ENCODE measurements at places on chromosomes 3 and 15.
A peak's percentile ranks its signal among the peaks of the same experiment; 100 is the strongest.

- DNase-seq, result no peak
Measured at GRCh38 chr3:134854254-134854653, 59.2 kb downstream of the EPHB1 start.

- peak; percentile 75 for DNase-seq
Measured at GRCh38 chr3:105368566-105369499, 2.1 kb downstream of the ALCAM start.

DNA sequence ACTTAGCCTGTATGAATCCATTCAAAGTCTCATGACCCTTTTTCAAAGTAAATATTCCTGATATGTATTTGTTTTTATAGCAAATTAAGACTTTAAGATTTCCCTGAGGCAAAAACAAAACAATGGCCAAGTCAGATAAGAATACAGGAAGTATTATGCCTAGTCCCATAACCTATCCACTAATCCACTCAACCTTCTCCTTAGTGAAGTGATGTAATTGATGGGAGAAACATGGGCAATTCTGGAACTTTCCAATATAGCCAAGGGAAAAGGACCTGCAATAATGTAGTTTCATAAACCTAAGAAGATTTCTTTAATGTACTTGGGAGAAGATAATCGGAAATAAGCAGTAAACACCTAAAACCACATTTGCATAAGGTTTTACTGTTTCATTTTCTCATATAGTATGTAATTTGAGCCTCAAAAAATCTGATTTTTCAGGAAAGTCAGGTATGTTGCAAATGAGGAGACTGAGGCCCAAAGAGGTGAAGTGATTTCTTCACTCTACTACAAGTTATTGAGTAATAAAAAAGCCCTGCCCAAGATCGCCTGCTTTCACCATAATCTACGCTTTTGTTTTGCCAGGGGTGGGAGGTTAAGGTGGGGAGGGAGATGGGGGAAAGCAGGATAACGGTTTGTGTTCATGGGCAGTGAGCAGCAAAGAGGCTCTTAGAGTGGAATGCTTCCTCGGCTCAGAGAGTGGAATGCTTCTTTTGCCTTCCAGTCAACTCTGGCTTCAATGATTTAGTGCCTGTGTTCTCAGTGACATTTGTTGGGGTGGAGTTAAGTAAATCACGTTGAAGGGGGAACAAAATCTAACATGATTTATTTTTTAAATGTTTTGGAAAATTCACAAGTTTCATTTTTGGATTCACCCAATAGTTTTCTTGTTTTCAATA is 95.0 kb upstream of the FNDC3B start:
- DNase-seq, result no peak

DNA sequence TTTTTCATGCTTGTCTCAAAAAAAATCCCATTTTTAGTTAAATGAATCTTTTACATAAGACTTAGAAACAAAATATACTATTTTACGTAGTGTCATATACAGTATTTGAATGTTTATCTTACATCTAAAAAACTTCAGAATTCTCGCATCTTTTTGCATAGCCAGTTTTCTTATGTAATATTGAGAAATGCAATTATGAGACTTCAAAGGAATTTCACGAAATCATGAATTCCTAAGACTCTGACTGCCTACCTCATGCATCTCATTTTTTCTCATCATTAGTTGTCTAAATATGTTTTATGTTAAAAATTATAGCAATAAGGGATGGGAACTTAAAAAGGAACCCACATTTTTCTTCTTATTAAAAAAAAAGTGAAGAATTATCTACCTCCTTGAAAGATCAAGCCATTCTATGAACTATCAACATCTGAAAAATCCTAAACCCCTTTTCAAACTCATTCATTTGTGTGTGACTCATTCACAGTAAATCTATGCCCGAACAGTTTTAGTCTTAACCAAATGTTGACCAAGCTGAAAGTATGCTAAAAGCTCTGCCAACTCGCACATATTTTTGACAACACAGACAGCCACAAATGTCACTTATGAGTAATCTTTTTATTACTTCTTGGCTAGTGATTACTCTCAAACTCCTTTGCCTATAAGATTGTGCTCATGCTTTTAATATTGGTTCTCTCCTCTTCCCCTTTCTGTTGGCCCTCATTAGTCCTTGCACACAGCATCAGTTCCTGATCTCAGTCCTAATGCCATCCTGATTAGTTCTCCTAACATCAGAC is 115.9 kb downstream of the DCLK3 start:
- DNase-seq, result no peak

GRCh38 chr3:148955544-148956346 is 35.6 kb upstream of the GYG1 start:
- DNase-seq, result peak; percentile 7

DNA sequence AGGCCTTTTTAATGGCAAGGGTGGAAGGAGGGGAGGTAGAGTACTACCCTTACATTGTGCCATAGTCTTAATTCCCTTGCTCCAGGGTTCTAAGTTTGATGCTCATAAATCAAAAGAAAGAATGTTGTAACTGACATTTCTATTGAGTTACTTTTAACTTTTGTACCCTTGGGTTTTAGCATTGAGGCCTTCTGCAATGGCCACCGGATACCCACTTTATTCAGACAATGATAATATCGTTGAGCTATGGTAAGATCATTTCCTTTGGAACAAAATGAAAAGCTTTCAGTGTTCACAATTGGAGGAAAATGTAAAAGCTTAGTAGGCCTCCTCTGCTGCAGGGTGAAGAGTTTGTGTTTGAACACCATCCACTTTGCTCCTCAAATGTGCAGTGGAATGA is 16.8 kb downstream of the CGNL1 start:
- DNase-seq, result no peak

GRCh38 chr3:155089495-155089894 is 9.4 kb downstream of the MME start:
- no peak for DNase-seq

DNA sequence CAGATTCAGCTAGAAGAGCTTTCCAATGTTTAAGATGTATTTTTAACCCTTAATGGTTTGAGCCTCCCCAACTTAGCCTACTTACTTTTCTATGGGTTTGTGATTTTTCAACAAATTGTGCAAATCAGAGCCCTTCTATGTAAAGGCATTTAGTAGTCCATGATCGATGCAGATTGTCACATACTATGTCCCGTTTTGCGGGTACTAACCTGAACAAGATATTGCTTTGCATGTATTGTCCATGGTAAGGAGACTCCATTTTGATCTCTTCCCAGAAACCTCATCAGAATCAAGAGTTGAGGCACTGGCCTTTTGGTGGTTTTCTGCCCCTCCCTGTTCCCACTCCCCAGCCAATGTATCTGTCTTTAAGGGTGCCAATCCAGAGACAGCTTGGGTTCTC is 60.8 kb downstream of the ETV5 start:
- no peak for DNase-seq

GRCh38 chr3:29653680-29654079 is 372.8 kb downstream of the RBMS3 start:
- no peak for DNase-seq

DNA sequence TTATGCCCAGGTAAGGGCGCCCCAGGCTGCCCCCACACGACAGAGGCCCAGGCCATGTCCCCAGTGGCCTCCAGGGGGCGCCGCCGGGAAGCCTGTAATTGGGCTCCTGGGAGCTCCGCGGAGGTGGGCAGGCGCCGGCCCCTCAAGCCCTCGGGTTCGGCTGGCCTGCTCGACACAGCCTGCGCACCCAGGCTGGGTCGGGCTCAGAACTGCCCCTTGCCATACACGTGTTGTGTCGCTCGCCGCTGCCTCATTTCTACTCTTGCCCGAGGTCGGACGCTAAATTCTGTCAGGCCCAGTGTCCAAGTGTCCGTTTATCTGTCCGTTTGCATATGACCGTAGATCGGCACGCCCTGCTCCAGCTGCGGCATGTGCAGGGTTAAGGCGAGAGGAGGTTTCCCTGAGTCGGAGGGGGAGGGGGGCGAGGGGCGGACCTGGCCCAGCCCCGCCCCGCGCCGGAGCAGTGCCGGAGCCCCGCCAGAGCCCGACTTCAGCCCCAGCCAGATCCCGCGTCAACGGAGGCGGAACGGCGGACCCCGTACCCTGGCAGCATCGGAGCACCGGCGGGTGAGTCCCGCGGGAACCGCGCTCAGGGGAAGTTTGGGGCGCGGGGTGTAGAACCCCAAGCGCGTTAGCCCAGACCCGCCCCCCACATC is at the start of gene KLHDC8B:
TSS of gene KLHDC8B (plus strand) at position 480 of the 656 bp plus-strand sequence. CDS start 1,172 bp downstream, outside the sequence.
- peak; percentile 91 for DNase-seq

DNA sequence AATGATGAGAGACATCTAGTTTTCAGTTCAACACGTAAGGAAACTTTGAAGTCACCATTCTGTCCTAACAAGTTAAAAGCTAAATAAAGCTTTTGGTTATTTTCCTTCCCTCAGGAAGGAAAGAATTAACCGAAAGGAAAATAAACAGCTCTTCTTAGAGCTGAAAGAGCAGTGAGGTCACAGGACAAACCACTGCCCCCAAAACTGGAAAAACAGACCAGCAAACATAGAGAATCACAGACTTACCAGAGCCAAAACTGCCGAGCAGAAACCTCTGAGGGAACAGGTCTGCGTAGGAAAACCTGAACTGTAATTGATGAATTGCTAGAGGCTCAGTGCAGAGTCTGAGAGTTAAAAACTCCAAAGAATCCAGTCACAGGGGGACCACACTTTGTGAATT is 14.7 kb downstream of the USP50 start:
- no peak for DNase-seq

DNA sequence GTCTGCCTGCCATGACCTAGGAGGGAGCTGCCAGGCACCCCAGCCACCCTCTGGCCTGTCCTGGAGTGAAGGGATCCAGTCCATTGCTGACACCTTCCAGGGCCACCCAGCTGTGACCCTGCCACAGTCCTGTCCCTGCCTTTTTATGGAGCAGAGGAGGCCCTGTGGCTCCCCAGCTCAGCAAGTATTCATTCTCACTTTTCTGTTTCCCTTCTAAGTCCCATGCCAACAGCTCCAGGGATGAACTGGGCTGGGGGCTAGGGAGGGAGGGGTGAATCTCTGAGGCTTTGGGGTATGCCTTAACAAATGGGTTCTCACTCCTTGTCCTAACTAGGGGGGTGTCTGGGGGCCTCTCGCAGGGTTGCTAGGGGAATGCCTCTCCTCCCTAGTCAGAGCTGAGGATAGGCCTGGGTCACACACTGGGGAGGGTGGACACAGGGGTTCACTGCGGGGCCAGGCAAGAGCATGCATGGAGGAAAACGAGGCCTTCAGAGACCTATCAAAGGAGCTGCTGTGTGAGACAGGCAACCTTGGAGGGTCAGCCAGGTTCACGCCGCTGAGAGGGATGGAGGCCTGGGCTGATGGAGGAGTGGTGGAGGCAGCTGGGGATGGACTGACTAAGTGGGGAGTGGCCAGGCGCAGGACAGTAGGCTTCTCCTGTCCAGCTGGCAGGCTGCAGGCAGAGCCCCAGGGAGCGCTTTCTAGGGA is 31.8 kb downstream of the EPHB3 start:
- DNase-seq, result no peak

GRCh38 chr3:142095841-142096240 is 53.5 kb downstream of the TFDP2 start:
- no peak for DNase-seq

DNA sequence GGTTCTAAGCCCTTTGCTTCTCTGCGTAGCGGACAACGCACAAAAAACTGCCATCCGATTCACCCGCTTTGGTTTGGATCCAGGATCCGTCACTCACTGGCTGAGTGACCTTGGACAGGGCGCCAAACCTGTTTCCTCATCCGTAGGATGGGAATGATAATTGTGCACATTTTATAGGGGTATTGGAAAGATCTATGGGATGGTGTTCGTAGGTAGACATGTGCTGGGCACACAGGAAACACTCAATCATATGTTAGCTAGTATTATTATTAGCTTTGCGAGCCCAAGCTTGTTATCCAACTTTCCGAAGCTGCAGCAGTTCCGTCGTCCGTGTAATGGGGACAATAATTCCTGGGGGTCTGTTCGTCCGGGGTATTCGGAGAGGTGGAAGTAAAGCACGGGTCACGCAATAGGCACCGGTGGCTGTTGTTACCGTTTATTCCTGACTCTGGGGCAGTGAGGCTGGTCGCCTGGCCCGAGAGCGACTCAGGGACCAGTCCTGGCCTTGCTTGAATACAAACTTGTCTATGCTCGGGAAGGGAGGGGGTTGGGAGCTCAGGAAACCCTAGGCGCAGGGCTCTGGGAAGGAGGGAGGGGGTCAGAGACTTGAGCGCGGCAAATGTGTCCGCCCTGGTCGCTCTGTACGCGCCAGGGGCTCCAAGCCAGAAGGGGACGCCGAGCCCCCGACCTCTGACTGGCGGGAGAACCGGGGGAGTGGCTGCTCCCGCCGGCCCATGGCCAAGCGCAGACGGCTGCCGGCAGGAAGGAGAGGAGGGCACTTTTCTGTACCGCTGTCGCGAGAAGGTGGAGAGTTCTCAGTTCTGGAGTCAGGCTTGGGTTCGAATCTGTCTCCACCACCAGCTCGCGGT is 1.3 kb downstream of the SPSB4 start:
- DNase-seq, result no peak

- no peak for DNase-seq
Measured at GRCh38 chr3:195555110-195555509, 12.0 kb upstream of the PPP1R2 start.

DNA sequence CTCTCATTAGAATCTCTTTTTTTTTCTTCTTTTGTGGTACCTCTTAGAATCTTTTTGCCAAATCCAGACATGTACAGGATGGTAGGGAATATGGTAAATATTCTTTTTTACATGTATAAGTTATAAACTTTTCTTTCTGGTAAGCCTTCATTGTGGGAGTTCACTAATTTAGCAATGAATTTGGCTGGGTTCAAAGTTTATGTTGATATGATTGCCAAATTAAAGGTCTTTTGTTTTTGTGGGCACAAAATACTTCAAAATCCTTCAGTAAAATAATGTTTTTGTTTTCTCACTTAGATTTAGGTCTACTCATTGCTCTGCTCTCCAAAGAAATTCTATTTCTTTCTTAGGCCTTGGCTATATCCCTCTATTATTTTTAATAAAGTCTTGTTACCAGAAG is 1405.9 kb upstream of the ALCAM start:
- no peak for DNase-seq

DNA sequence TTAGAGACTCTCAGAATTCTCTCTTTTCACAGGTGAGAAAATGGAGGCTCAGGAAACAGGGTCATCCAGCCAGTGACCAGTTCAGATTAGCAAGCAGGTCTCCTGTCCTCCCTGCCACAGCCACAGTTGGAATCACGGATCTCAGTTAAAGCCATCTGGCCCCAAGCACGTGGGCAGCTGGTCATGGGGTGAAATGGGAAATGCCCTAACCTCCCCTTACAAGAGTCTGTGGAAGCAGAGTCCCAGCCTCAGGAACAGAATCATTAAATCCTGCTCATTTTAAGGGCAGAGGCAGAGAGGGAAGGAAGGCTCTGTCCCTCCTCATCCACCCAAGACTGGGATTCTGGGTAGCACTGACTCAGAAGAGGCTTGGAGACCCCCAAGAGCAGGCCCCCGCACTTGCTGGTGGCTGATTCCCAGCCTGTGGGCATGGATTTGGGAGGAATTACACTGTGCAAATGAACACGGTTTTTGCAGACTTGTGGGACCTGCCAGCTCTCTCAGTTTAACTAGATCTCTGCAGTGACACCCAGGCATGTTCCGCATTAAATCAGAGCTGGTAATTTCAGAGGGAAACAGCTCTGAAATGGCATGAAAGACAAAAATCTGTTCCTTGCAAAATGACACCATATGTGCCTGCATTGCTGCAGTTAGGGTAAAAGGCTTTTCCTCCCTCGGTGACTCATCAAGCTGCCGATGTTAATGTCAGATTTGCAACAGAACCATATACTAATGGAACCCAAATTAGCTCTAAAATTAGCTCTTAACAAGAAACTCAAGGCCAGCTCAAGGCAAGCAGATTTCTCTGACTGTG is 89.0 kb downstream of the BDH1 start:
- no peak for DNase-seq
